ENCODE measurements at places on chromosomes 16 and 17.

DNA sequence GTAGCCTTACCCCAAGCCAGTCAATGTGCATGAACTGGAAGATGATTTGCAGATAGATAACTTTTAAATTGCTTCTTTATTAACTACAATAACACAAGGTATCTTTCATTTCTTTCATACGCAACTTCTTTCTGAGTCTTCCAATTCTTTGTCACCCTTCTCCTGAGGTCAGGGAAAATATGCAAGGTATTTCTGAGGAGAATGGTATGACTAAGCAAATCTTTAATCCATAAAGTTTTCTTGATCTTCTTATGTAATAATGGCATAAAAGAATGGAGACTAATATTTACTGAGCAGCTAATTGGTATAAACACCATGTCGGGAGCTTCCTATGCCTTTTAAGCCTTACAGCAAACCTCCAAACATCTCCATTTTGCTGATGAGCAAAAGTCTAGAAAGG is 438.9 kb downstream of the KCNJ2 start:
- DNase-seq, result no peak

GRCh38 chr17:18944646-18945045 is 7.3 kb upstream of the SLC5A10 start:
- DNase-seq, result peak; percentile 49

DNA sequence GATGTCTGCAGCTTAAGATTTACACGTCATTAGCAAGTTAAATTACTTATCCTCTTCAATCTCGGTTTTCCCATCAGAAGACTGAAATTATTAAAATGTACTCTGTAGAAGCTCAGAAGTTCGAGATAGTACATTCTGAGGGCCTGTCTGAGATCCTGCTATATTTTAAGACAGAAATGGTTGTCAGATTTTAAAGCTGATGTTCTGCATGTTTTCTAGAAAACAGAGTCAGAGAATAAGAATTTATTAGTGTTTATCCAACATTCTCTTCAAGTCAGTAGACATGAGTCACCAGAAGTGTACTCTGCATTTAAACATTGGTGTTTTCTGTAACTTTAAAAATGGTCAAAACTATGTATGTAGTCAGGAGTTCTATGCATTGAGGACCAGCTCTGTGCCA is 155.2 kb upstream of the MYOCD start:
- DNase-seq, result no peak

DNA sequence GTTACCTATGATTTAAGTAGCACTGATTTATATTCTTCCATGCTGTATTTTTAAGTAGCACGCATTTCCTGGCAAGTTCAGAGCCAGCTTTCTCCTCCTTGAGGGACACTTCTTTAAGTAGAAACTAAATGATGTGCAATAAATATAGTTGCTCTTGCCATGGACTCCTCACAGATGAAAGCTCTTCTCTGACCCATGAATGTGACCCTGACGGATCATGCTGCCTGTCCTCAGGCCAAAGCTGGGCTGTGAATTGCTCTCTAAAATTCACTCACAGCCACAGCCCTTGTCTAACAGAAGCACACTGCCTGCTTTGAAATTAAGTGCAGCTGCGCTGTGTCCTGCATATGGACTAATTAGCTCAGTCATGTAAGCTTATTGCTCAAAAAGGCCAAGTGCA is 438.8 kb downstream of the PMP22 start:
- no peak for DNase-seq

DNA sequence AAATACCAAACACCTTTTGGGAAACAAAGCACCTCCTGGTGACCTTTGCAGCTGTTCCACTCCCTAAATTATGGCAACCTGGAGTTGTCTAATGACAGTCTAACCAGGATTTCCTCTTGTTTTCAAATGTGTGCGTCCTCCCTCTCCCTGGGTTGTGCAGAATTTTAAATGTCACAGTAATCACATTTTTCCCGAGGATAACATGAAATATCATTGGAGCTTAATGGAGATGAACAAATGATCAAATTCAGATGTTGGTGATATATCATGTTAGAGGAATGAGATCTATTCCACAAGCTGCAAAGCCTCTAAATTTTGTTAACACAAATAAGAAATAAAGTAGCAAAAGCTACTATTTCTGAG is 86.9 kb upstream of the HLF start:
- no peak for DNase-seq

- DNase-seq, result no peak
Measured at GRCh38 chr16:57637424-57637823, 9.0 kb downstream of the ADGRG1 start.

GRCh38 chr16:74778646-74779045 is 4.0 kb upstream of the FA2H start:
- no peak for DNase-seq

DNA sequence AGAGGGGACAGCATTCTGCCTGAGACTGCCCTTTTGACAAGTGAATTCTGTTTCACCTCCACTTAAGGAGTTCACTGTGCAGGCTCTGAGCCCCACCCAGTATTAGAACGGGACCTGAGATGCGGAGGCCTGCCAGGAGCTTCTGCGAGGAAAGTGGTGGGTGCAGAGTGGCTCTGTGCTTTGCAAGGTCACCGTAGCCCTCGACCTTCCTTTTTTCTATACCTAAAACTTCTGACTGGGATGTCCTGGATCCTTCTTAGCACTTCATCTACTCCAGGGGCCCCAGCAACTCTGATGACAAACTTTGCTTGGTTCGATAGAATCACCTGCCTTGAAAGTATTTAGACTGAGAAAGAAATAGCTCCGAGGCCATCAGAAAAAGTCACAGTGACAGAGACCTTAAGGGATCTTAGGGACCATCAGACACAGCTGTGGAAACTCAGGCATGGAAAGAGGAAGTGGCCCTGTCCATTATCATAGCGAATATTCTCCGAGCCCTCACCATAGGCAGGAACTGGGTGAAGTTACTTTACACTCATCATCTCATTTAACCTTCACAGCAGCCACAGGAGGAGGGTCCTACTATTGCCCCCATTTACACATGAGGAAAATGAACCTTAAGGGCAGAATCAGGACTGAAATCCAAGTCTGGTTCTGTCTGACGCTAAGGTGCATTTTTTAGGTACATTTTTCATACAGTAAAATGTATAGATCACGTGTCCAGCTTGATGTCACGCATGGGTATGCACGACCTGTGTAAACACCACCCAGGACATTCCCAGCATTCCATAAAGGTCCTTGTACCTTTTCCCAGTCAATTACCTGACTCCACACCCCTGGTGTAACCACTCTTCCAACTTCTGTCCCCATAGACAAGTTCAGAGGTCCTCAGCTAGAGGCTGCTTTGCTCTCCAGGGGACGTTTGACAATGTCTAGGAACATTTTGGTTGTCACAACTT is 676 bp upstream of the KRT13 start:
- no peak for DNase-seq

- DNase-seq, result no peak
Measured at GRCh38 chr17:9343516-9343915, 232.1 kb downstream of the STX8 start.

DNA sequence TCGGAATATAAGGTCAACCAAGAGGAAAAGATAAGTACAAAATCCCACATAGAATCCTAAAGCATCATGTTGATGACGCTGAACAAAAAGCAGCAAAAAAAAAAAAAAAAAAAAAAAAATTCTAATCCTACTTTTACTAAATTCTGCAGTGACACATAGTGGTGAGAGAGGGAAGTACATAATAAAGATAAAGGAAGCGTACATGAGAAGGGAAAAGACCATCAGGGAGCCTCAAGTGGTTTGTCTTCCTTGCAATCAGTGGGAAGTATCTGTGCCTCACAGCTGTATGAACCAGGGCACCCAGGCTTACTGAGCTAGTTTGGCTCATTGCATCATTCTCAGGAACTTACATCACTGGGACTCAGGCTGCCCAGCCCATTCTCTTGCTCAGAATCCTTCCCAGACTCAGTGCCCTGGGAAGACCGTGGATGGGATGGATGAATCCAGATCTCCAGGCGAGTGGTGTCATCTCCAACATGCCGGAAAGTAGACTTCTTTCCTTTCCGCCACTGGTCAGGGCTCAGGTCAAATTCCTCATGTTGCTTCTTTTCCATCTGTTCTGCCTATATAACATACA is 21.2 kb downstream of the SMG6 start:
- DNase-seq, result peak; percentile 71

DNA sequence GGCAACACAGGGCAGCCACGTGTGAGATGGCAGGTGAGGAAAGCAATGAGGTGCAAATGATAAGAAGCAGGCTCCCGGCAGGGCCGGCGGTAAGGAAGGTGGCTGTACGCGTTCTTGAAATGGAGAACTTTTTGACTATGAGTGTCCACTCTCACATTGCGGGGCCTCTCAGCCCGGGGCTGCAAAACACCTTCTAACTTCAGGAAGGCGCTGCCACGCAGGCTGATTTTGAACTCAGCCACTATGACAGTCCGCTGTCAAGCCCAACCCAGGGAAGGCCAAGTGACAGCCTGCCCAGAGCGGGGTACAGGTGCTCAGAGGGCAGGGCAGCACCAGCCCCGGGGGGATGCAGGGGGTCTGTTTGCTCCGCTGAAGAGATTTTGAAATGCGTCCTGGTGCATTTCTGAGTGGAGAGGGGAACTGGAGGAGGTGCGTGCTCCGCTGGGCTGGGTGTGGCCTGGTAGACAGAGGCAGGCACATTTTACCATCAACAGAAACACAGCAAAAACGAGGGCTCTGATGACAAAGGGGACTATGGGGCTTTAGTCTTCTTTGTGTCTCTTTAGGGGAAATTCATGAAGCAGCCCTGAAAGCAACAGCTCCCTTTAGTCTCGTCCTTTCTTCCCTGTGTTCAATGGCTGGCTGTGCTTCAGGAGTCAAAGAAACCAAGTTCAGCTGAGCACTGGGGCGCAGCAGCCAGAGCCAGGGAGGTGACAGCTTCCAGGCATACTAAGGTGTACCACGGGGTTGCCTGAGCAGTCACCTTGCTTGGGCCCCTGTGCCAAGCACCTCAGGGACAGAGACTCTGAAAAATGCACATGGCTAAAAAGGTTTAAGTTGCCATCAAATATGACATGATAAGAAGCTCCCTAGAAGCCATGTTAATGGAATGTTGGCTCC is 14.6 kb upstream of the SREBF1 start:
- DNase-seq, result no peak

Data from B cell (primary cell).